Activated naive CD4-positive, alpha-beta T cell treated with Interleukin-2 at 50 U/mL for 16 hours (primary cell): ENCODE measurements at places on chromosomes 4 and X.

DNA sequence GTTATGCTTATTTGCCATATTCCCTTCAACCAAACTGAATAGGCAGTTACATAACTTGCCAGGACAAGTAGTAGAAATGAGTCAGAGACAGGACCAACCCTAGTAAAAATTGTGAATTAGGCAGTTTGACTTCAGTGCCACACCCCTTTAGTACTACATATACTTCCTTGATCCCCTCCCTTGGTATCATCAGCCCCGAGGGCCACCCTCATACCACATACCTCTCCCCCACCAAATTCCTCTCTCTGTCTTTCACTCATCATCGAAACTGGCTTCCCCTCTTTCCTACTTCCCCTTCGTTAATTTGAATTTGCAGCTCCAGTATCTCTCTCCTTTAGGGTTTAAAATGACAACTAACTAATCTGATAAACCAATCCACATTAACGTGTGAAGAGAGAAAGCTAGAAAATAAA is 7.9 kb upstream of the PTPN13 start:
- no peak for DNase-seq

DNA sequence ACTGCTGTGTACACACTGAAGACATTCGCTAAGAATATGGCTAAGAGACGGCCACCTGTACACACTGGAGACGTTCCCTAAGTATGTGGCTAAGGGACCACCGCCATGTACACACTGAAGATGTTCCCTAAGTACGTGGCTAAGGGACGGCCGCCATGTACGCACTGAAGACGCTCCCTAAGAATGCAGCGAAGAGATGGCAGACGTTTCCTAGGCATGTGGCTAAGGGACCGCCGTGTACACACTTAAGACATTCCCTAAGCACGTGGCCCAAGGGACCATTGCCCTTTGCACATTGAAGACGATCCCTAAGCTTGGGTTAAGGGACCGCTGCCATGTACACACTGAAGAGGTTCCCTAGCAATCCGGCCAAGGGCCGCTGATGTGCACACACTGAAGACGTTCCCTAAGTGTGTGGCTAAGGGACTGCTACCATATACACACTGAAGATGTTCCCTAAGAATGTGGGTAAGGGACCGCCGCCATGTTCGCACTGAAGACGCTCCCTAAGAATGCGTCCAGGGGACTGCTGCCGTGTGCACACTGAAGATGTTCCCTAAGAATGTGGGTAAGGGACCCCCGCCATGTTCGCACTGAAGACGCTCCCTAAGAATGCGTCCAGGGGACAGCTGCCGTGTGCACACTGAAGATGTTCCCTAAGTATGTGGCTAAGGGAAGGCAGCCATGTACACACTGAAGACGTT is 36.7 kb downstream of the DHRSX start:
- DNase-seq: no peak

DNA sequence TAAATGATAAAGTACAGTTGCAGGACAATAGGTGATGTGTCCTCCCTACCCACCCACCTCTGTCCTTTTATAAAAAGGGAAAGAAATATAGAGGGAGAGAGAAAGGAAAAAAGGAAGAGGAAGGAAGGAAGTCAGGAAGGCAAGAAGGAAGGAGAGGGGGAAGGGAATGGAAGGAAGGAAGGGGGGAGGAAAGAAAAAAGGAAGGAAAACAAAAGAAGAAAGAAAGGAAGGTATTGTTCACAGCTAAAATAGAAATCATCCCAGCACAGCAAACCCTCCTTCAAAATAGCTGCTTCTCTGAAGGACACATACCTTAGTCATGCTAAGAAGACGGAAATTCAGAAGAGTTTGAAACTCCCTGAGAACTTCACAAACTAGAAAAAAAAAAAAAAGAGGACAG is 8.4 kb downstream of the NKX6-1 start:
- no peak for DNase-seq

DNA sequence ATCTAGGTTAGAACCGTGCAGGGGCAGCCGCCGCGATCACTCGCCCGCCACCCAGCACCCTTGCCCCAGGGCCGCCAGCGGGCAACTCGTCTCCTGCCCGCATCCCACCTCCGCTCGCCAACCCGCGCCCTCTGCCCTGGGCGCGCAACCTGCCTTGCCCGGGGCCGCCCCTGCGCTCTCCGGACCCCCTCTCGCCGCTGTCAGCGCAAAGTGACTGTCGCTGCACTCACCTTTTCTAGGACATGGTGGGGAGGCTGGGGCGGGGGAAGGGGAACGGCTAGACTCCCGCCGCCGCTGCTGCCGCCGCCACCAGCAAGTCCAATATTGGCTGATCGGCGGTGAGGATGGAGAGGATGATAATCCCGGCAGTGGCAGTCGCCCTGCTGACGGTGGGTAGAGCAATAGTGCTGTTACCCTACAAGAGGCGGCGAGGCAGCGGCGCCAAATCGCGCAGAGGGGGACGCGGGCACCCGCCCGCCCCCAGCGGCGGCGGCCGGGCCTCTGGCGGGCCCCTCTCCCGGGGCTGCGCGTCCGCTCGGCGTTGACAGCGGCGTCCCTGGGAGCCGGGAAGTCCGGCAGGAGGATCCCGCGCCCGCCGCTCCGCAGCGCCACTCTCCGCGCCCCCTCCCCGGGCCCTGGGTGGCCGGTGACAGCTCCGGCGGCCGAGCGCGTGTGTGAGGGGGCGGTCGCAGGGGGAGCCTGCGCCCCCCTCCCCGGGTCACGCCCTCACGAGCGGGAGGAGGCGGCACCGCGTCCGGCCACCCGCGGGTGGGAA is 2.3 kb upstream of the NR3C2 start:
- DNase-seq: peak; percentile 43

- DNase-seq: no peak
Observed at GRCh38 chr4:109811707-109812106, 3.9 kb upstream of the GAR1 start.

DNA sequence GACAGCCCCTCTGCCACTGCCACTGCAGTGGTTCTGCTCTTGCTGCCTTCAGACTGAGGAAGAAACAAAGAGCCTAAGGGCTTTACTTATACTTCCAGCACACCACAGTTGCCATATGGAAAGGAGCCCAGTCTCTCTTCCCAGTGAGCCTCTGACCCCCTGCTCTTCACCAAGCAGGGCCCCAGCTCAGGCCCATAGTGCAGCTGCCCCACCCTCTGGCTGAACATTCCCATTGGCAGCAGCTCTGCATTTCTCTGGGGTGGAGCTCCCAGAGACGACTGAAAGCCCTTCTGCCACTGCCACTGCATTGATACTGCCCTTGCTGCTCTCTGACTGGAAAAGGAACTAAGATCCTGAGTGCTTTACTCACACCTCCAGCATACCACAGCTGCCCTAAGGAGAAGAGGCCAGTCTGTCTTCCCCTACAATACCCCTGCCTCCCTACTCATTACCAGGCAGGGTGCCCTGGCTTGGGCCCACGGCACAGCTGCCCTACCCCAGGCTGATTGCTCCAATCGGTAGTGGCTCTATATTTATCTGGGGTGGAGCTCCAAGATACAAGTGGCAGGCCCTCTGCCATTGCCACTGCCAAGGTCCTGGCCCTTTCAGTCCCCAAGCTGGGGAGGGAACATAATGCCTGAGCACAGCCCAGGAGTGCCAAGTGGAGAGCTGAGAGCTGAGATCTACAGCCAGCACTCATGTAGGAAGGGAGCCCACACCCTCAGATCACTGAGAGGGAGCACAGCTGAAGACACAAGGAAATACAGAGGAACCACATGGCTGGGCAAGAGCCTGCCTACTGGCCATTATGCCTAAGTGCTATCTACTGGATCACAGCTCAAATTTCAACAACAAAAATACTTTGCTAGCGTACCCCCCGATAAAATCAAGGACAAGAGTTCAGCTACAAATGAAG is 36.0 kb downstream of the AWAT2 start:
- no peak for DNase-seq
